Myocyte (in vitro differentiated cells): ENCODE measurements at places on chromosomes 6 and 20. TPM values are rescaled to one million over a fixed set of nuclear protein-coding genes. Genes with fewer than 3 reads are reported as not detected.

The RNF182 gene
- total RNA-seq, result 8.1 and 8.8 TPM in 2 replicates

The PBOV1 gene
- not detected in 2 replicates for total RNA-seq

DNA sequence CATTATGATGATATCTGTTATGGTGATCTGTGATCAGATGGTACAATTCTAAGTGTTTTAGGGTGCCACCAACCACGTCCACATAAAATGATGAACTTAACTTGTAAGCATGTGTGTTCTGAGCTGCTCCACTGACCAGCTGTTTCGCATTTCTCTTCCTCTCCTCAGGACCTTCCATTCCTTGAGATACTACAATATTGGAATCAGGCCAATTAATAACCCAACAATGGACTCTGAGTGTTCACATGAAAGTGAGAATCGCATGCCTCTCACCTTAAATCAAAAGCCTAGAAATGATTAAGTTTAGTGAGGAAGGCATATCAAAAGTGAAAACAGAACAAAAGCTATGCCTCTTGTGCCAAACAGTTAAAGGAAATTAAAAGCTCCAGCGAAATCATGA lies 114.6 kb downstream of the MAN1A1 start:
- no peak for DNase-seq

GRCh38 chr20:2752567-2753460 lies 47.6 kb downstream of the CPXM1 start:
- DNase-seq, result peak; percentile 28

DNA sequence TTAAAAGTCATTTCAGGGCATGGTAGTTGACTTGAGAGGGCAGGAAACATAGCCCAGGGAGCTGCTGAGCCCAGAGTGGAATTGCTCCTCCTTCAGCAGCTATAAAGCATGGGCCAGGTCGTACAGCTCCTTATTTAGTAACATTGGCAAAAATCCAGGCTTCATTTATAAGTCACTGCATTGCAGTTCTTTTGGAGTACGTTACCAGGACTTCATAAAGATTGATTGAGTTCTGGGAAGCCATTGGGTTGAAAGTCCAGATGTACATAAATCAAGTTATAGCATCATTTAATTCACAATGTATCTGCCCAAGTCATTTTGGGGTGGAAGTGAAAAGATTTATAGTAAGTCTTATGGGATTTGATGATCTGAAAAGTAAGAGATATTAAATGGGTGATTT lies 53.0 kb upstream of the ANKEF1 start:
- no peak for DNase-seq

- DNase-seq, result no peak
Observed at GRCh38 chr6:110492584-110492983, 16.2 kb upstream of the SLC22A16 start.

GRCh38 chr6:32843979-32844838 lies at the start of gene PSMB8:
PSMB8 (minus strand) TSS chr6:32844047; CDS start chr6:32843996, 51 bp downstream.
- DNase-seq, result peak; percentile 95

The CEP250 gene
- 28.9 and 37.6 TPM in 2 replicates for total RNA-seq
